ENCODE measurements at places on chromosomes 6 and 20.

- DNase-seq: no peak
Measured at GRCh38 chr6:168061269-168062210, 17.5 kb downstream of the FRMD1 start.

DNA sequence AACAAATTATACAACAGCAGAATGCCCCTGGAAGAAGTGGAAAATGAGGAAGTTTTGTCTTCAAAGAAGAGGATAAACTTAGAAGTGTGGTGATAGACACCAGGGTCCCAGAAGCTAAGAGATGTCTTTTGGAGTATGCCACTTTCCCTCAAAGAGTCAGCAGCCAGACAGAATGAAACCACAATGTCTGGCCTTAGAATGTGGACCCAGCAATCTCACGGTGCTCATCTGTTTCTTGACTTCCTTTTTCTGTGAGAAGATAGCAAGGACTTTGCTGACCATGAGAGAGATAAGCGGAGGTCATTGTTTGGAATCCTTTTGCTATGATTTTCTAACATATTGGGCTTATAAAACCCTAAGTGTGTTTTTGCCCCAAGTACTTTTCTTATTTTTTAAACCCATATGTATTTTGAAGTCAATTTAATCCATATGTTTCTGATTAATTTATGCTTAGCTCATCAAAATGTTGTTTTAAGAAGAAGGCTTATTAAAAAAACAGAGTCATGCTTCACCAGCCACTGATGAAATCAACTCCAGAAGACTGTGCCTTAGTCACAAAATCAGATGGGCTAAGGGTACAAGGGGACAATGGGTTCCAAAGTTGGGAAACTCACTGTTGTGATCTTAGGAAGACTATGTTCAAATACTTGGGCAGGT, 451.2 kb upstream of the JAG1 start:
- DNase-seq: no peak

GRCh38 chr6:66675906-66676305, 968.9 kb upstream of the EYS start:
- DNase-seq: no peak

- peak; percentile 83 for DNase-seq
Measured at GRCh38 chr6:112027942-112028674, 25.8 kb upstream of the CCN6 start.

DNA sequence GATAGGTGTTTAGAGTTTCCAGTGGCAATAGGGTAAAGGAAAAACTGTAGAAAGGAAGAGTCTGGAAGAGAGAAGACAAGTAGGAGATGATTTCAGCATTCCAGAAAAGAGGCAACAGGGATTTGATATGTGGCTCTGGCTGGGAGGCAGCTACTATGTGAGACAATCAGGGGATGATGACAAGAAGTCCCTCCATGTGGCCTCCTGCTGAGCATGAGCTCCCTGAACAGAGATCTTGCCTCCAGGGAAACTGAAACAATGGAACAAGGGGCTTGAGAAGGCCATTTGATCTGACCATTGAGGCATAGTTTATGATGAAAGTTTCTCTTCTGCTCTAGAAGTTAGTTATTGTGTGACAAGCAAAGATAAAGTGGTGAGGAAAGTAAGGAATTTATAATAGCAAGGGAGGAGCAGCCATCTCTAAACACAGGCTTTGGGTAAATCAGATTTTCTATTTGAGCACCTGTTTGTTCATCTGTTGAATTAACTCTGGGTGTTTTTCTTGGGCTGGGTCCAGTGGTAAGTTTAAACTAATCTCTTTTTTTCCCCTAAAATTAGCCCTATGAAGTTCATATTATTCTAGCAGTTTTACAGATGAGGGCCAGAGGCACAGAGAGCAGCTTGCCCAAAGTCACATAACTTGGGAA, 3.0 kb upstream of the GPX5 start:
- no peak for DNase-seq

DNA sequence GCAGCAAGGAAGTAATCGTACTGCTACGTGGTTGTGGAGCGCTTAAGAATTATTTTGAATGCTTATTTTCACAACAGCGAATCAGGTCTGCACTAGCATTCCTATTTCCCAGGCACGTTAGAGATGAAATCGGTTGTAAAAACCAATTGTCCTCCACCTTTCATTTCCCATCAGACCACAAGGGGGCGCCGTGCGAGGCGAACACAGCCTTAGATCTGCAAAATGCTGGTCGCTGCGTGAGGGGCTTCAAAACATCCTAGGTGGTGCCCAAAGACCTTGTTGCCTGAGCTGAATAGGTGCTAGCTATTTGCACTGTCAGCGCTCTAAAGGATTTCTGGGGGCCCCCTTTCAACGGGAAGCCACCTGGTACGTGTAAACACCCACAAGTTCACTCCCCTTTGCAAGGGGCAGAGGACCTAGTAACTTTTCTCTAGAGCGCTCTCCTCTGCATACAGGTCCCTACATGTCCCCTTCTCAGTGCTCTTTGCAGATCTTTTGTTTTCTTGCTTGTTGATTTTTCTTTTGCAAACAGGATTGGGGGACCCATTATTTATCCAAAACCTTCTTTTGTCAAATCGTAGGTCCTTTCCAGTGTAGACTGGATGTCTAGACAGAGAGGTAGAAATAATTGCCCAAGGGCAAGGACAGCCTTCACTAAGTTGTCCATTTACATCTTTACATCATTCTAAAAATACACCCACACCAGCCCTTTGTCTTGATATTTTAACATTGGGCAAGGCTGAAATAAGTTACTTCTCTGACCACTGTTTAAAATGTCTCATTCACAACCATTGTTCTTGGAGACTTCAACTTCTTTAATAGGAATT, 59.8 kb downstream of the NEDD9 start:
- peak; percentile 74 for DNase-seq

GRCh38 chr6:86723729-86724128, 213.6 kb upstream of the HTR1E start:
- no peak for DNase-seq

DNA sequence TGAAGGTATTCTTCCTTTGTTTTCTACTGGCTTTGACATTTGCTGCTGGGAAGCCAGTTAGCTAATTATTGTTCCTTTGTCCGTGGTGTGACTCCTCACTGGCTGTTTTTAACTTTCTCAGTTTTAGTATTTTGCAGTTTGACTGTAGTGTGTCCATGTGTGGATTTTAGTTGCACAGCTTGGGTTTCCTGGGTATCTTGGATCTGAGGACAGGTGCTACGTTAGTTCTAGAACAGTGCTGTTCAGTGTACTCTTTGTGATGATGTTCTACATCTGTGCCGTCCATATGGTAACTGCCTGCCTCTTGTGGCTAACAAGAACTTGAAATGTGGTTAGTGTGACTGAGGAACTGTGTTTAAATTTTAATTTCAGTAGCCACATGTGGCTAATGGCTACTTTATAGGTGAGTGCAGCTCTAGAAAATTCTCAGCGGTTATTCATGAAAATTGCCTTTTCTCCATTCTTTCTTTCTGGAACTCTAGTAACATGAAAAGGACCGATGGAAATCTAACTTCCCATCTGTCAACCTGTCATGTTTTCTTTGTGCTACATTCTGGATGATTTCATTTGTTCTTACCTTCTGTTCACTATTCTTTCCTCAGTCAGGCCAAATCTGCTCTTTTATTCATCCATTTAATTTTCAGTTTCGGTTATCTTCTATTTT, 7.4 kb downstream of the SNX9 start:
- DNase-seq: no peak

DNA sequence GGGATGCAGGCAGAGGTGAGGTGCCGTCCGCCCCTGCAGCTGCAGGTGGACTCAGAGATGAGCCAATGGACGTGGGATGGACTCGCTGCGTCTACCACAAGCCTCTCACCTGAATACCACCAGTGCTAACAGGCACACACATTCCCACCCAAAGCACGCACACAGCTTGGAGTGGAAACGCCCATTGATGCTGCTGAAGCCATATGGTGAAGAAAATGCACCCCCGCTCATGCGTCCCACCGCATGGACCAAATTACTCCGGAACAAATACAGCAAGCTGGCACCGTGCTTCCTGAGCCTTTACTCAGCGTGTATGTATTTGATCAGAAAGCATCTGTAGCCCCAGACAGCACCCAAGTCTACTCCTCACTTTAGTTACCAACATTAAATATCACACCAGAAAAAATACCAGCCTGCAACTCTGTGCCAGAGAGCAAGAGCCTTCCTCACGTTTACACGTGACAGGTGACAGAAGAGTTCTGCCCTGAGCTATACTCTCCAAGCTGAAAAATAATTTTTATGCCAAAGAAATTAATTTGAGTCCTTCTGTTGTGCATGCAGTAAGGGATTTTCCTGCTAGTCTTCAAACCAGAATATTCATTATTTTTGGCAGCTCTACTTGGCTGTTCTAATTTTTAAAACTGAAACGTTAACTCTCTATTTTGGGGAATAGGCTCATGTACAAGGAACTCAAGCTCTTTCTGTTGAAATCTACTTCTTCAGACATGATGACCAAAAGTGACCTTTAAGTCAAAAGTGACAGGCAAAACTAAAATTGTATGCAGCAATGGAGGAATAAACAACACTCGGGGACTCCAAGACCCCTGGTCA, 58.2 kb upstream of the SYNDIG1 start:
- DNase-seq: no peak

GRCh38 chr6:20325641-20326421, 75.8 kb upstream of the E2F3 start:
- DNase-seq: no peak

- DNase-seq: peak; percentile 13
Measured at GRCh38 chr6:11143394-11144371, 32.2 kb upstream of the ERVFRD-1 start.

GRCh38 chr6:2127484-2127911, 117.9 kb downstream of the GMDS start:
- DNase-seq: peak; percentile 9

GRCh38 chr6:147221739-147222138, 17.5 kb downstream of the STXBP5 start:
- no peak for DNase-seq

GRCh38 chr6:20033697-20034407, 178.4 kb downstream of the MBOAT1 start:
- DNase-seq: no peak

DNA sequence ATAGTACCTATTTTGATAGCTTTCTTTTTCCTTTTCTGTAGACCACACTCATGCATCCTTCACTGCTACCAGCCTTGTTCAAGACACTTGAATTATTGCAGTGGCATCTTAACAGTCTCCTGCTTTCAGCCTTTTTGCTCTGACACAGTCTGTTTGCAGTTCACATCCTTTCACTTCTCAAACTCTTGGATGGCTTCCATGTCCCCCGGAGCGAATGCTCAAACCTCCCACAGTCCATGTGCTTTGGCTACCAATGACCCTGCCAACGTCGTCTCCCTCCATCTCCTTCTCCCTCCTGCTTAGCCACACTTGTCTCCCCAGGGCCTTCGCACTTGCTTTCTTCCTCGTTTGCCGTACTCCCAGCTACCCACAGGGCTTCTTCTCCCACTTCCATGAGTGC, 270.0 kb upstream of the ZFP64 start:
- DNase-seq: no peak

- DNase-seq: peak; percentile 46
Measured at GRCh38 chr6:149471801-149472200, 13.0 kb downstream of the ZC3H12D start.

- DNase-seq: no peak
Measured at GRCh38 chr6:47992809-47993208, 118.2 kb downstream of the PTCHD4 start.

DNA sequence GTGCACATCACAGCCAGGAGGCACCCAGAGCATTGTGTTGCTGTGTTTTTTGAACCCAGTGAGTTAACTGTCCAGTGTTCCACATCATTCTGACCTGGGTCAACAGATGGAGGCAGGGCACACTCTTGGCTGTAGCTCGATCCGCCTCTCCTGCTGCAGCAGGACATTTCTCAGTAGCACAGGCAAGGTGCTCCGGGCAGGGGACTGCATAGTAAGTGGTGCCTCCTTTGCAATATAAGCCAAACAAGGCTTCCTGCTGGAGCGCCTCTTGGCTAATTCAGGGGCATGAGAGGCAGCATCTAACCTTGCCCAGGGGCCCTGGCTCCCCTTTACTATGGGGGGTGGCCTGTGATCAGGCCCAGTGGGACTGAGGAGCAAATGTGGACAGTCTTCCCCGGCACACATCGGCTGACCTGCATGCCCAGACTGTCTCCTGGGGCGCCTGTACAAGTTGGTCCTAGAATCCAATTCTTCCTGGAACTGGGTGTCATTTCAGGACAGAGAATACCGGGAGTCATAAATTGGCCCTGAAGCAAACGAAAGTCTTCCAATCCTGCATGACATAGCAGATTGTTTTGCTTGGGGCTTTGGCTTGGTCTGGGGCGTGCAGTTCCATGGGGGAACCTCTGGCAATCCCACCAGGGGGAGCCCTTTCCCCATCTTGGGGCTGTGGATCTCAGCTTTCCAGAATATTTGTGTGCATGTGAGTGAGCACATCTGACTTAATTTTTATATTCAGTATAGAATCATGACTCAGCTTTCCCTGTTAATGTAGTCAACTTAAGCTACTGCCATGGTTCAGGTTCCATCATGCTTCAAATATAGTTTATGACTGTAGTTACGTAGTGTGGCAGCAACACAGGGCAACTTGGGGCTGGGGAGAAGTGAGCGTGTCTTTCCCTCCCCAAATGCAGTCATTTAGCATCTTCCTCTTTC, 56.0 kb upstream of the DDR1 start:
- peak; percentile 80 for DNase-seq

- DNase-seq: no peak
Measured at GRCh38 chr6:155341130-155341828, 27.0 kb upstream of the TFB1M start.

DNA sequence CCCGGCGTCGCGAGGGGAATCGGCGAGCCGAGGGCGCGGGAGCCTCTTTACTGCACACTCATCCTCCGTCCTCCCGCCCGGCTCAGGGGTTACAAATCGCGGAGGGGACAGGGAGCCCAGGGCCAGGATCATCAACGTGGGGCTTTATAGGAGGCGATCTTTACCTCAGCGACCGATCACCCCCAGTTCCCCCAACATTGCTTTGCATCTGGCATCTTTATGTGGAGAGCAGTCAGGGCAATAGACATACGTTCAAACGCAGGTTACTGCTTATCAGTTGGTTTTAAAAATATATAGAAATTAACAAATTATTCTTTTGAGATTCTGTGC, 634 bp downstream of the HSF2 start:
- no peak for DNase-seq

DNA sequence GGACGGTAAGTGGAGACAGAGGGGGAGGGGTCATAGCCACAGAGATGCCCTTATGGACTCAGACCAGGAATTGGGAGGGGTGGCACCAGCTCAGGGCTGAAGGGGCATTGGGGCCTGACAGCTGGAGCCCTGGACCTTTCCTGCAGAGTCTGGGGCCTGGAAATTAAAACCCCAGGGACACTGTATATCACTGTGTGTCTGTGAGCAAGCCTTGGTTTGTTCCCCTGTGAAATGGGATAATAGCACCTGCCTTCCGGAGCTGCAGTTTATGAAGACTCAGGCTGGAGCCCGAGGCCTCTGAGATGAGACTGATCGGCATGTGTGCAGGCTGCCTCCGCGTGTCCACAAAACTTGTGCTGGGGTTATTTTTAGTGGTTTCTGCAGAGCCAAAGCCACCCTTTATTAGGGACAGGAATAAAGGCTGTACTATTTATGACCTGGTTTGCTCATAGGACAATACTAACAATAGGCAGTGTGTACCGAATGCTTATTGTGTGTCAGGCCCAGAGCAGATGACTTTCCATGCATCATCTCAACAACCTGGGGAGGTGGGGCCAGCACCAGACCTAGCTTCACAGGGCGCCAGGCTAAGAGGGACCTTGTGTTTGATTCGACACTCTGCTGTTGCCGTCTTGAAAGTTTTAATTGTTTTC, 22.6 kb downstream of the MYH7B start:
- DNase-seq: no peak

All from CD4-positive, alpha-beta T cell treated with Interleukin-12 subunit alpha and Interleukin-12 subunit beta, for 1 hour (primary cell).